Aorta (tissue), 5 donors: ENCODE measurements at places on chromosomes 7 and 10. TPM values are rescaled to one million over a fixed set of nuclear protein-coding genes. Genes with fewer than 3 reads are reported as not detected.

- no peaks in the 10 kb centered on the region for H3K4me1 ChIP-seq
- H3K4me3 ChIP-seq: no peak overlapping the region
- no peak for DNase-seq
These were observed 686.3 kb downstream of the XPNPEP1 start for GRCh38 chr10:109237050-109237449.

Gene CC2D2B
- polyA plus RNA-seq: 2.5 TPM

Gene ZNF107
- 1.3 TPM for polyA plus RNA-seq

DNA sequence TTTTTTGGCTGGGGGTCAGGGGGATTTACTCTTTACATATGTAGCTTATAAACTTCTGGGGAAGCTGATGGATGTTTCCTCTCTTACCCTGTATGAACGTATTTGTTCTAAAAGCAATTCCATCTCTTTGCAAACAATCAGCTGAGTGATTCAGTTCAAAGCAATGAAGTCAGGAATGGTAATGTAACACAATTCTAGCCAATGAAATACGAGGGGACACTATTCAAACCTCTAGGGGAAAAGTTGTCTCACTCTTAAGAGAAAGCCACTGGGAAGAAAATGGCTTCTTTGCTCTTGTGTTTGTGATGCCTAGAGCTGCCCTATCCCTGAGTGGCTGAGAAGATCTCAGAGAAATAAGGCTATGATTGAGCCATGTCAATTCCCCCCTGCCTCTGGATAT, 134.8 kb upstream of the SEMA3C start:
- no peak for DNase-seq
- H3K27me3 ChIP-seq: no peaks in the 10 kb centered on the region
- no peak overlapping the region for H3K4me3 ChIP-seq

Gene TMEM139
- 0.10 TPM for polyA plus RNA-seq
